Foreskin fibroblast (primary cell): ENCODE measurements at places on chromosomes 5 and 9.

GRCh38 chr5:14995229-14995628, 123.7 kb upstream of the ANKH start:
- no peak for DNase-seq

DNA sequence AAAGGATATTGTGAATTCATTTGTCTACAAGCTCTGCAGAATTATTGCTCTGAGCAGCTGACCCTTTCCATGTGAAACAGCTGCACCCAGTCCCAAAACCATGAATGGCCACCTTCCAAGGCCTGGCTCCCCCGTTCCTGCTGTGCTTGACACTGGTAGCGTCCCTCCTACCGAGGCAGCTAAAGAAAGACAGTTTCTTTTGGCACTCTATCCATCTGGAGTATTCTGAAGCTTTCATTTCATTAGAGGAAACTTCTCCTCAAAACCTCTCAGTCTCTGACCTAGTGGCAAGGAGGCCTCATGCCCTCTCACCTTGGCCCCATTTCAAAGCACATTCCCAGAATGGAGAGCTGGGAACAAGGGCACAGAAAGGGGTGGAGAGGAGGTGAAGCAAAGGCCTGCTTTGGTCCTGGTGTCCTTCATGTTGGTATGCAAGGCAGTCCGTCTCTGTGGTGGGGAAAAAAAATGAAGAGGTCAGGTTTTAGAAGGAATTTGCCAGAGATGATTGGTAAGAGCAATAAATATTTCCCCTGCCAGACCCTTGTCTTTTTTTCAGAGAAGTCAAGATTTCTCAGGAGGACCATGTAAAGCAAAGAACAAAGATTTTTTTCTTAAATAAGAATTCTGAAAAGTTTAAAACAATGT, 232.0 kb downstream of the RFK start:
- peak; percentile 7 for DNase-seq

- DNase-seq = no peak
Measured at GRCh38 chr9:109414125-109414785, 83.9 kb downstream of the PTPN3 start.

- DNase-seq = no peak
Measured at GRCh38 chr9:98415782-98416181, 160.3 kb upstream of the TBC1D2 start.

DNA sequence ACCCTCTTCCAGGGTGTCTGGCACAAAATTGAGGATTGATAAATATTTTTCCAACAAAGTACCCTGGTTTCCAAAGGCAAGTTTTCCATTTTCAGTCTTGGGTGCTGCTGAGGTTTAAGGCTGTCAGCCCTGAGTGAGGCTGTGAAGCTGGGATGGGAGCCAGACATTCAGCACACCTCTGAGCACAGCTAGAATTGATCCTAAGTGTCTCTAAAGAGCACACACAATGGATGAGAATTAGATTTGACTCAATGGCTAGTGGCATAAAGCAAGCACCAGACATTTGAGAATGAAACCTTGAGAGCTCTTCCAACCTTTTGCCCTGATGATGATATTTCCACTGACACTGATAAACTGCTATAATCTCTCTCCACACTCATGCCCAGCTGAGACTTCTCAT, 131.5 kb downstream of the MARCHF11 start:
- DNase-seq = no peak

DNA sequence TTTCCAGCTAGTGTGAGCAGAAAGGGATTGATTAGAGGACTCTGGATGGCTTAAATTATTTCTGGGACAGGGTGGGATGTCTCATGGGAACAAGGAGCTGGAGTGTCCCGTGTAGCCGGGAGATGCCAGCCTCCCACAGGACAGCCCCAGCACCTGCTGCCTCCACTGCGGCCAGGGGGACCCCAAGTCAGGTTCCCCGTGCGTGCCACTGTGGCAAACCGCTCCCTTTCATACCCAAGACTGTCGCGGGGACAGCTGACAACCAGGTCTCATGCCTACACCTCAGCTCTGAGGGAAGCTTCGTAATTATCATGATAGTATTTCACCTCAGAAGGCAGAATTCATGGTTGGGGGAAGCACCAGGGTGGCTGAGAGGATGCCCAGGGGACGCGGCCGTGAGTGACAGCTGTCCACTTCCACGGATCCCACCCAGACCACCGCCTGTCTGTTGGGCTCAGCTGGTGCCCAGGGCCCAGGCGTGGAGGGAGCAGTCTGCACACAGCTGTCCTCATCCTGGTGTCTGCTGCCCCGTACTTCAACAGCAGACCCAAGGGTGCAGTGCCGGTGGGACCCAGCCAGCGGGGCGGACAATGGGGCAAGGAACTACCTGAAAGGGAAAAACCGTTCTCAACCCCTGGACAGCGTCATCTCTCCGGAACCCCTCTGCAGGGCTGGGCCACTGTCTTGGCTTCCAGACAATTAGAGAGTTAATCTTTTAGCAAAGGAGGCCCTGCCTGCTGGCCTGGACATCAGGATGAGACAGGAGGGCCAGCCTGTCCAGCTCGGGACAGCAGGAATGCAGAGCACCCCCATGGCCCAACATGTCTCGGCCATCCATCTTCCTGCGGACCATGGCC, 166.9 kb downstream of the OLFM1 start:
- no peak for DNase-seq

DNA sequence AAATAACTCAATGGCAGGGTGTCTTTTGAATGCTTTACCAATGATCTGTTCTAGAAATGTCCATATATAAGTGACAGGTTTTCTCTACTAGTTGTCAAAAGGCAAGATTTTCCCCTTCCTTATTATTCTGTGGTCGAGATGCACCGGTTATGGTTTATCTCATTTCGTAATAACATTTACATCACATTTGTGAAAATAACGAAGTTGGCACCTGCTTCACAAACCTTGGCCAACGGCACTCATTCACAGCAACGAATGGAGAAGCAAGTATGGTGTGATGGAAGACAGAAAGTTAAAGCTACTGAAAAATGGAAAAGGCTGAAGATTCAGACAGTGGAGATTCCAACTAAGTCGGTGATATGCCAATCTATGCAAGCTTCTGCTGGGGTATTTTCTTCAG, 235.8 kb downstream of the KCTD16 start:
- DNase-seq = no peak

GRCh38 chr5:56056875-56057274, 62.1 kb upstream of the IL6ST start:
- DNase-seq = no peak

DNA sequence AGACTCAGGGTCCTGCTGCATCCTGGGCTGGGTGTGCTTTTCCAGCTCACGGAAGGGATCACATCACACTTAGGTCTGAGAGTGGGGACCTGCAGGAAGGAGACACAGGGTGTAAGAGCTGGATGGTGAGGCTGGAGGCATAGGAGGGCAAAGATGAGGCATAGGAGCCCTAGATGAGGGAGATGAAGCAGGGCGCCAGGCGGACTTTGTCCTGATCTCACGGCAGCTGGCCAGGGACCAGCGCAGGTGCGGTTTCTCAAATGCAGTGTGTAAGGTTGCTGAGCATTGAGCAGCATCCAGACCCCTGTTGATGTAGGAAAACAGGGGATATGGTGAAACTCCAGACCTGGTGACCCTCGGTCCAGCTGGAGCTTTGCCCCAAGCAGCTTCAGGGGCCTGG, 156.5 kb downstream of the PSAT1 start:
- DNase-seq = no peak

- DNase-seq = no peak
Measured at GRCh38 chr9:101536938-101537337, 3.3 kb downstream of the RNF20 start.
